Breast epithelium (tissue), 4 donors: ENCODE measurements at places on chromosomes 3 and 15.

DNA sequence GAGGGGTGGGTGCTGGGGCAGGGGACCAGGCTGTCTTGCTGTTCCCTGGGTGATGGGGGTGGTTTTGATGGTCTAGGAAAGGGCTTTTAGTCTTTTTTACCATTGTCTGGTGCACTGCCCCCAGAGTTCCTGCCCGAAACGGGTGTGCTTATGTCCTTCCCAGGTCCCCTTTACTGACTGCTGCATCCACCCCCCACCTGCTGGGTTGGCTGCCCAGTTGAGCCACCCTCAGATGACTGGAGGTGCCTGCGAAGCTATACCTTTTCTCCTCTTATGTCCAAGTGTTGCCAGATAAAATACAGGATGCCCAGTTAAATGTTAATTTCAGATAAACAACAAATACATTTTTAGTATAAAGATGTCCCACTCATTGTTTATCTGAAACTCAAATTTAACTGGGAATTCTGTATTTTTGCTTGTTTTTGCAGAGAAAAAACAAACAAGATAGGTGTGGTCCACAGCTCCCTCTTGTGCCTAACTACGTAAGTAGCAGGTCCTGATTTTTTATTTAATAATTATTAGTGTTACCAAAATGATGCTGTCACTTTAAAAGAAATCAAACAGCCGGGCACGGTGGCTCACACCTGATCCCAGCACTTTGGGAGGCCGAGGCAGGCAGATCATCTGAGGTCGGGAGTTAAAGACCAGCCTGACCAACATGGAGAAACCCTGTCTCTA lies 6.1 kb upstream of the RPP14 start:
- DNase-seq = no peak

DNA sequence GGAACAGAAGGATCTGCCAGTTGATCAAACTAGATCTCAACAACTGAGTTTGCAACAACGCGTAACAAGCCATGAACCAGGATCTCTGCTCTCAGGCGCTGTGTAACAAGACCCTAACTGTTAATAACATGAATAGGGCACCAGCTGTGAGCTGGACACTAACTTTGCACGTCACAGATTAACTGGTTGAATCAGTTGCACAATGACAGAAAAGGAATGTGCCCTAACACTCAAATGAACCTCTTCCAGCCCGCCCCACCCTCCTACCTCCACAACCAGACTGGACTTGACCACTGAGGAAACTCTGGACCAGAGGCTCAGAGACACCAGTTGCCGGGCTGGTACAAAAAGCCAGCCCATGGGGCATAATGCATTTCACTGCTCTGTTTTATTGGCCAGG lies 34.3 kb downstream of the MCF2L2 start:
- no peak for DNase-seq

- DNase-seq = peak; percentile 24
These were observed 540 bp upstream of the HHATL start for GRCh38 chr3:42702982-42703694.

GRCh38 chr3:72786668-72787067 lies 61.6 kb downstream of the SHQ1 start:
- no peak for DNase-seq

GRCh38 chr3:62433396-62433795 lies 60.0 kb upstream of the FEZF2 start:
- no peak for DNase-seq

DNA sequence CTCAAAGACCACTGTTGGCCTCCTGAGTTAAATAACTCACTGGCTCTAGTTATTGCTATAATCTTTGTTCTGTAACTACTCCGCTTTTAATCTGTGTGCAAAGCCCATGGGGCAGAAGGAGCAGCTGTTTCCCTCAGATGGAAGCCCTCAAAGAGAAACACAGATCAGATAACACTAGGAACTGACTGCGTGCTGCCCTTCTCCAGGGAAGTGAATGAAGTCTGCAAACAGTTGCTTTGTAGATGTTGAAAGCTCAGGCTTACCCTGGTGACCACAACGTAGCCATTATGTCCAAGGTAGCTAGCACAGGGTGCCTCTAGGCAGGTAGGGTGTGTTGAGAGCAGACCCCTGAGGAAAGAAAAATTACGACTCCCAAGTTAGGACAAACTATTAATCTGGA lies 152.3 kb upstream of the STAC start:
- DNase-seq = no peak

- DNase-seq = no peak
These were observed 149.6 kb downstream of the CHL1 start for GRCh38 chr3:346186-346585.

DNA sequence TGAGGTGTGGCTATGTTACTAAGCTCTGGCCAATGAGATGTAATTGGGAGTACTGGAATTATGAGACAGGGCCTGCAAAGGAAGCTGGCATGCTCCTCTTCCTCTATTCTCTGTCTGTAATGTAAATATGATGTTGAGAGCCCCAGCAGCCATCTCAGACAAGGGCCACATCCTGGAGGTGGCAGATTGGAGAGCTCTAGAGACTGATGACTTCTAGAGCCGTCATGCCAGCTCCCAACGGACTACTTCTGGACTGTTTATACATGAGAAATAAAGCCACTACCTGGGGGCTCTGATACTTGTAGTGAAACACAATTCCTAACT lies 19.7 kb downstream of the PLD1 start:
- no peak for DNase-seq

DNA sequence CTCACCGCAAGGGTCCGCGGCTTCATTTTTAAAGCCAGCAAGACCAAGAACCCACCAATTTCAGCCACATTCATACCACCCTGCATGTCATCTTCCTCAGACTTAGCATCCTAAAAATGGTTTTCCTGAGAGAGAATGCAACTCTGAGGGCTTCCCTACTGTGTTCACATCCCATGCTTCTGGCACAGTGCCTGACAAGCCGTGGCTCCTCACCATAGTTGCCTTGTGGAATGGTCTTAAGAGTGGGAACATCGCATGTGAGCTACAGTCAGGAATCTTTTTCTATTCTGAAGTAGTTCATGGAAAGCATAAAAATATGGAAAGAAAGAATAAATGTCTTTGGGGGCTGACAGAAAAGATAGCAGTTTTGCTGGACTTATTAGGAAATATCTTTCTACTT lies 120.3 kb downstream of the RAP2B start:
- DNase-seq = no peak

GRCh38 chr3:17144665-17144993 lies 259.9 kb downstream of the PLCL2 start:
- DNase-seq = no peak

GRCh38 chr3:60669636-60670035 lies 581.6 kb downstream of the FHIT start:
- DNase-seq = no peak

GRCh38 chr3:168026764-168027163 lies 69.0 kb downstream of the GOLIM4 start:
- no peak for DNase-seq

DNA sequence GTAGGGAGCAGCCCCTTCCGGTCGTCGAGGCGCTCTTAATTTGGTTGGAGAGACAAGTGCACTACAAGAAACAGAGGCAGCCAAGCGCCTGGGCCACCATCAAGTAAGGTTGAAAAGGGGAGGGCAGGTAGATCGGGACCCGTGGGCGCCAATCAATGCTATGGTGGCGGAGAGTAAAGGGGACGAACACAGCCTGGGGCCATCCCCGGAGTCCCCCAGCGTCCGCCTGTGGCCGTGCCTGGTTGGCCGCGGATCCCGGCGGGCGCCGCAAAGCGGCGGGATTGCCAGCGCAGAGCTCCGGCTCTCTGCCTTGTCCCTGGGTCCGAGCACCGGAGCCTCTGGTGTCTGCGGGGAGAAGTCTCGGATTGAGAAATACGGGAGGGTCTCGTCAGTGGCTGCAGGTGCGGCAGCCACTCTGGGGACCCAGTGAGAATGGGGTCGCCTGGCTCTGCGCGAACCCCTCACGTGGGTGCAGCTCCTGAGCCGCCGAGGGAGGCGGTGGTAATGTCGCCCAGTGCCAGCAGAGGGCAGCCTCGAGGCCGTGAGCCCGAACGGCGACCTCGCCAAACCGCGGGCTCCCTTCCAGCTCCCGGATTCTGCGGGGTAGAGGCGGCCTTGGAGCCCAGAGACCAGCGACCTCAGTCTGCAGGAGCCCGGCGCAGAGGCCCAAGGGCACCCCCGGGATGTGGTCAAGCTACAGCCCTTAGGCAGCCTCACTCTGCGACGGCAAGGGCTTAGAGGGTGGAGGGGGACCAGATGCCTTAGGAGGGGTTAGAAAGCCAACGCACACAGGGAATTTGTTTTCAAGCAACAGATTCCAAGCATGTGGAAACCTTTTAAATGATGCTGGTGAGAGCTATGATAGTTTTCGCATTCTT lies 10.8 kb downstream of the FOXL2 start:
- DNase-seq = peak; percentile 72
